Activated effector memory CD4-positive, alpha-beta T cell treated with Interleukin-2 at 50 U/mL for 16 hours (primary cell): ENCODE measurements at places on chromosomes 2 and 18.

DNA sequence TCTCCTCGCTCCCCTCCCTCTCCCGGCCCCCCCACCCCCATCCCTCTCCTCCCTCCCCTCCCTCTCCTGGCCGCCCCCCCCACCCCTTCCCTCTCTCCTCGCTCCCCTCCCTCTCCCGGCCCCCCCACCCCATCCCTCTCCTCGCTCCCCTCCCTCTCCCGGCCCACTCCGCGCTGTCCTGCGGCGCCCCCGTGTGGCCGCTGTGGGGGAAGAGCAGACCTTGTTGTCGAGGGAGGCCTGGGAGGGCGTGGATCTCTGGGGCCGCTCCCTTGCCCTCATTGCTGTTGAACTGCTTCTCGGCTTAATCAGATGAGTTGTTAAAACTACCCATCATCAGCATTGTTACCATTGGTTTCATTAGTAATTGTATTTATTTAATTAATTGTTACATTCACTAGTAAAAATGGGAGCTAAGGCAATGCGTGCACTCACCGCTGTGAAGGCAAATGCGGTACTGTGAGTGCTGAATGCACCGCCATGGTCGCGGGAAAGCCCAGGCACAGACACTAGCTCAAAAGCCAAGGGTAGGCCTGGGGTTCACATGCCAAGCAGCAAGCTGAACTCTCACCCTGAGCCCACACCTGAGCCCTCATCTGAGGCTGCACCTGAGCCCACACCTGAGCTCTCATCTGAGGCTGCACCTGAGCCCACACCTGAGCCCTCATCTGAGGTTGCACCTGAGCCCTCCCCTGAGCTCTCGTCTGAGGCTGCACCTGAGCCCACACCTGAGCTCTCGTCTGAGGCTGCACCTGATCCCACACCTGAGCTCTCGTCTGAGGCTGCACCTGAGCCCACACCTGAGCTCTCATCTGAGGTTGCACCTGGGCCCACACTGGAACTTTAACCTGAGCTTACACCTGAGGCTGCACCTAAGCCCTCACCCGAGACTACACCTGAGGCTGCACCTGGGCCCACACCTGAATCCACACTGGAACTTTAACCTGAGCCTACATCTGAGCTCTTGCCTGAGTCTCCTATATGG is 8.8 kb downstream of the RTP5 start:
- peak; percentile 59 for DNase-seq

DNA sequence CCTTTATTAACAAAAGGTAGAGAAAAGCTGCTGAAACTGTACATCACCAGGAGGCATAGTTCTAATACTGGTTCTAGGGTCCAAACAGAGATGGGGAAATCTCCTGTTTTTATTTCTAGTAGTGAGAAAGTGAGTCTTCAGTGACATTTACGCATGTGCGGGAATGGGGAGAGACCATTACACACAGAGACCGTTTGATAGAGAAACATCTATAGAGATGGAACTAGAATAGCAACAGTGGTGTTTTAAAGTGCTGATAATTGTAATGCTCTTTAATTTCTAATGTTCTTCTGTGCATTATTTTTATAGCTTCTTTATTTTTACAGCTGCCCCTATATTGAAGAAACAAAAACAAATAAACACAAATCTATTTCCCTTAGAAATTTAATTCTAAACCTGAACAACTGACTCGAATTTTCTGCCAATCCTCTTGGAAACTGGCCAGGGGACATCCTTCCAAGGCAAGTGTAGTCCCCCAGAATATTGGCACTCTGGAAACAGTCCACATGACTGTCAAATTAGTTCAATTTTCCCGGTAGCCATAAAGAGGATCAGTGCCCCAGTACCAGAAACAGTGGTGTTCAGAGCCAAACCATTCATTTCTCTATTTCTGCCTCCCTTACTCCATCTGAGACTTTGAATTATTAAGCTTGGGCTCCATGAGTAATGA is 260.9 kb downstream of the ICOS start:
- no peak for DNase-seq

DNA sequence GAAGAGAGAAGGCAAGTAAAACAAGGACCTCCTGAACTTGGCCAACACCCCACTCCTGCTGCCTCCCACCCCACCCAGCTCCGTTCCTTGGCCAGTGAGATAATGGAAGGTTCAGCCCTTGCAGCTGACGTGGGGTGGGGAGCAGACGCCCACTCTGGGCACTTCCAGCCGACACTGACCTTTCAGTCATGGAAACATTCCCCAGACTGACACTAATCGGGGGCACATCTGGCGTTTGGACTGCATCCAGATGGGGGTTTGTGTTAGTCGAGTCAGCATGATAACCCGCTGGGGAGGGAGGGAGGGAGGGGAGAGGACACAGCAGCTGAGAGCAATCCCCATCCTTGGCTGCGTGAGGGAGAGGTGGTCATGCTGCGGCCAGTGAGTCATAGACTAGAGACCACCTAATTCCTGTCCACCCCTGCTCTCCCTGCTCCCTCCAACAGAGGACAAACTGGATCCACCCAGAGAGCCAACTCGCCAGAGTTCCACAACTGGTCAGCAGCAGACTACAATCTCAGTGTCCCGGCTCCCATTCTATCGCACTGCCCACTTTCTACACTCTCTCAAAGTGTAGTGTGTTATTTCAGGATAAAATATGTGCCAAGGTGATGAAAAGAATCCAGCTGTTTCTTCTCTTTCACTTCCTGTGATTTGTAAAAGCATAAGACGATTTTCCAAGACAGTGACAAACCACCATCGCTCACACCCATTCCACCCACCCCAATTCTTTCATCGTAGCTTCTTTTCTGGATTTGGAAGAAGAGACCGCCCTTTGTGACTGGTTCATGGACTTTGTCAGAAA is 115.4 kb upstream of the PKDCC start:
- DNase-seq = no peak

DNA sequence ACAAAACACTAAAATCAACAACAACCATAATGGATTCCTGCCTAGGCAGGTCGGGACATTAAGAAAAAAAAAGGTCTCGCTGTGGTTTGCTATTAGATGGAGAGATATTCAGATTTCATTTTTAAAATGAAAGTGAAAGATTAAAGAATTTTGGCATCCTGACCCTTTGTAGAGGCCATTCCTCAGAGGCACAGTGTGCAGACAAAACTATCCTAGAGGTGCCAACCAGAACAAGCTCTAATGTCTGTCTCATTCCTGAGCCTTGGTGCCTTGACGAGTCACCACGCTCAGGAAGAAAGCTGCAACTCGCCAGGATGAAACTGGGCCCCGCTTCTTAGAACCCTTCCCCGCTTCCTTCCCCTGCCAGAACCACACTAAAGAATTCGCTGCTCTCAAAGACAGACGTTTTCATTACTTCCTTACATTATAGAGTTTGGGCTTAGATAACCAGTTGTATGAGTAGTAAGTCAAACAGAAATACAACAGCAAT is 156.0 kb downstream of the TGIF1 start:
- DNase-seq = peak; percentile 39

GRCh38 chr2:150733051-150733618 is 245.7 kb upstream of the RND3 start:
- no peak for DNase-seq

GRCh38 chr18:7592305-7593071 is 25.4 kb downstream of the PTPRM start:
- no peak for DNase-seq

- DNase-seq = no peak
Measured at GRCh38 chr2:52956118-52956517, 811.5 kb upstream of the CHAC2 start.

DNA sequence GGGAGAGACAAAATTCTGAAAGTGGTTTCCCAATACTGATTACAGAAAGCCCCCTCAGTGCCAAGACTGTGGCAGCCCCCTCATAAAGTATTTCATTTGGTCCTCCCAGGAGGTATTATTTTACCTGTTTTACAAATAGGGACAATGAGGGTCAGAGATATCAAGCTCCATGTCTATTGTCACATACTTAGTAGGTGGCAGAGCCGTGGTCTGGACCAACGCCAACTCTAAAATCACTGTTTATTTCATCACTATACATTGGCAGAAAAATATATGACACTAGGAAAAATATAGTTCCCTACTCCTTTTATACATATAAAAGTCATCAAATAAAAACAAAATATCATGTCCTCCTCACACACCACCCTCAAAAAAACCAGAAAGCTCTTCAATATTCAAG is 68.6 kb downstream of the DHRS9 start:
- DNase-seq = no peak

DNA sequence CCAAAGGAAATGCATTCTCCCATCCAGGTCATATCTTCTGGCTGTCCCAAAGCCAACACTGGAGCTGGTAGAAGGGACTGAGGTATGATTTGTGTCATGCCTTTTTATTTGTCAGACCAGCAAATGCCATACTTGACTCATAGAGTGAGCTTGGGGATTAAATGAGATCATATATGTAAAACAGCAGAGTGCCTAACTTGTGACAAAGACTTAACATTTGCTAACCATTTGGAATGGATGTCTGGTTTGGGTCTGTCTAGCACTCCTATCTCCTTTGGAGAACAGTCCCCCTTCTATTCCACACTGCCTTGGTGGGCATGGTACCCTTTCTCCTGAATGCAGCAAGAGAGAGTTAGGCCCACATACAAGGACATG is 128.5 kb upstream of the LGALSL start:
- no peak for DNase-seq

GRCh38 chr2:172998547-172999272 is 76.9 kb upstream of the MAP3K20 start:
- DNase-seq = no peak

- no peak for DNase-seq
Measured at GRCh38 chr2:120683701-120684100, 52.0 kb upstream of the GLI2 start.

DNA sequence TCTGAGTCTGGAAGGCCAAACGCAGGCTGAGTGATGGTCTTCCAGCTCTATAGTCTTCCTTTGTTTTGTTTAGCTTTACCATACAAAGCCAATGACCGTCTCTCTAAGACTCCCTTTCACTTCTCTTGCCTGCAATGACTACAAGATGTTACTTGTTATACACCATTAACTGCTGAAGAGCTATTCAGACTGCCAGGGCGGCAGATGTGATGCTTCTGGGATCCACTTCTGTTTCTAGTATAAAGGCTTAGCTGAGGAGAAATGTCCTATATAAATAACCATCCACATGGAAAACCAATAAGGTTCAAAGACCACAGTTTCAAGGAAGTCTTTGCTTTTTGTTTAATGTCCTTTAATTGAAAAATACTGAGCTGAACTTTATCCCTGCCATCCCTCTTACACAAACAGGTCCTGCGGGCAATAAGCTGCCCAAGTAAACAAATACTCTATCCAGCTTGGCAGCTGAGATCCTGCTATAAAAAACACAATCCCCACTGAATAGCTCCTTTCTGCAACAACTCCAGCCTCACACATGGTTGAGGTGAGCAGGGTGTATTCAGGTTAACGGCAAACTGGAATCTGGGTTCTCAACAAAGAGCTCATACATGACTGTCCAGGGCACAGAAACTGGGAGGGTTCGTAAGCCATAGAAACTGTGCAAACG is 124.6 kb downstream of the VIT start:
- DNase-seq = no peak

GRCh38 chr2:226169751-226170581 is 629.7 kb downstream of the IRS1 start:
- no peak for DNase-seq

DNA sequence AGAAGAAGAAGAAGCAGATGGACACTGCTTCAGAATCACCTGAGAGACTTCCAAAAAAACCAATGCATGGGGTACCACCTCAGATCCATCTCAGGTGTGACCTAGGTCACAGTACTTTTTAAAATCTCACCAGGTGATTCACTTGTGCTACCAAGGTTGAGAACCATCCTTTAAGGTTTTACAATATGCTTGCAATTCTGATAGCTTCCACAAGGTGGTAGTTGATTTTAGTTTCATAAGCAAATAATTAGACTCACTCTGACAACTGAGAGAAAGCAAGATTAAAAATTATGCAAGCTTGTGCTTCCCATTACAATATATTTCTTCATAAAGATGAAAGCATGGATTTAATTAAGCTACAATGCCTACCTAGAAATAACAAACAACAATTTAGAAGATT is 355.1 kb downstream of the EN1 start:
- no peak for DNase-seq

DNA sequence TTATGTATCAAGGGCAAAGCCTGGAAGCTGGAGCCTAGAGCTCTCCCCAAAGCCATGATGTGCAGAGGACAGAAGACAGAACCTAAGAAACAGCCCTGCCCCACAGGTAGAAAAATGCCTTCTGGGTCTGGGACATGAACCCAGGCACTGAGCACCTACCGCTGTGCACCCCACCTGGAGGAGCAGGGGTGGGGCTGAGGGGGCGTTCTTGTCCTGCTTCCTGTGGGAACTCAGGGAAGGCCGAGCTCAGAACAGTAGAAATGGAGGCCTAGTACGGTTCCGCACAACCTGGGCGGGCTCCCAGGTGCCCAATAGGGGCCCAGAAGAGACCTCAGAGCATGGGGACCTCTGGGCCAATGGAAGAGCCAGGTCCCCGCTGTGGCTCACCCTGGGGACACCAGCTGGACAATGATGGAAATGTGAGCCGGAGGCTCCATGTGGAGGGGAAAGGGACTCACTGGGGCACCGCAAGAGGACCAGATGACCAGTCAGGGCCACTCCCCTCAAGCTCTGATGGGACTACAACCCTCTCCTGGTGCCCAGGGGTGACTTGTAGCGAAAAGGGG is 3.2 kb downstream of the CRACDL start:
- DNase-seq = no peak

- DNase-seq = no peak
Measured at GRCh38 chr2:25079050-25079635, 37.3 kb downstream of the EFR3B start.

DNA sequence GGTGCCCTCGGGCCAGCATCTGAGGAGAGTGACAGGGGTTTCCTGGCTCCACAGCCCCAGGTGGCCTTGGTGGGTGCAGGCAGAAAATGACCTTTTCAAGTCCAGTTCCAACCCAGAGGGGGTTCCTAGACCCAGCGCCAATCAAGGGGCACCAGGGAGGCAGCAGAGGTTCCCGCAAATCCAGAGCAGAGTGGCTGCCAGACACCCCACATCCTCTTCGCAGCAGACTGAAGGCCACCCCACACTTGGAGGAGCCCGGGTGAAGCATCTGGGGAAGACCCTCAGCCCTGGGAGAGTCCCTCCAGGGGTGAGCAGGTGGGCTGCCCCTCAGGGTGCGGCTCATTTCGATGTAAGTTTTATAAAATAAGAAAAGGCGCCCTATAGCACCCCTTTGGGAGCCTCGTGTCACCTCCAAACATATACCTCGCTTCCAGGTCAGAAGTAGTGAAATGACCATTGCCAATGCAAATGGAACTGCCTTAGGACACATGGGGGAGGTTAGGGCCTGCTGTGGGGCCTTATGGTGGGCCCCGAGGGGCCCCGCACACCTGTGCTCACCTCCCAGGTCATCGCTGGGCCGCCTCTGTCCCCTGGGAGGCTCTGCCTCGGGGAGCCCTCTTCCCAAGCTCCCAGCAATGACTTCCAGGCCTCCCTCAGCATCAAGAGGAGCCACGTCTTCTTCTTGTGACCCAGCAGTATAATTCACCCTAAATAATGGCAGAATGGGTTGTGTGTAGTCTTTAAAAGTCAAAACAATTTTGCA is 11.0 kb downstream of the RTP5 start:
- no peak for DNase-seq

GRCh38 chr2:212791569-212791968 is 253.0 kb upstream of the ERBB4 start:
- DNase-seq = no peak
